ENCODE measurements at places on chromosomes 3 and 15. TPM values are rescaled to one million over a fixed set of nuclear protein-coding genes. Genes with fewer than 3 reads are reported as not detected.

TTLL3 gene
- total RNA-seq = 18.4 TPM

GOLGA8J gene
- total RNA-seq = 0.13 TPM

ALDH1L1 gene
- 3.3 TPM for total RNA-seq

KNG1 gene
- total RNA-seq = not detected
